ENCODE measurements at places on chromosomes 6 and 20.

DNA sequence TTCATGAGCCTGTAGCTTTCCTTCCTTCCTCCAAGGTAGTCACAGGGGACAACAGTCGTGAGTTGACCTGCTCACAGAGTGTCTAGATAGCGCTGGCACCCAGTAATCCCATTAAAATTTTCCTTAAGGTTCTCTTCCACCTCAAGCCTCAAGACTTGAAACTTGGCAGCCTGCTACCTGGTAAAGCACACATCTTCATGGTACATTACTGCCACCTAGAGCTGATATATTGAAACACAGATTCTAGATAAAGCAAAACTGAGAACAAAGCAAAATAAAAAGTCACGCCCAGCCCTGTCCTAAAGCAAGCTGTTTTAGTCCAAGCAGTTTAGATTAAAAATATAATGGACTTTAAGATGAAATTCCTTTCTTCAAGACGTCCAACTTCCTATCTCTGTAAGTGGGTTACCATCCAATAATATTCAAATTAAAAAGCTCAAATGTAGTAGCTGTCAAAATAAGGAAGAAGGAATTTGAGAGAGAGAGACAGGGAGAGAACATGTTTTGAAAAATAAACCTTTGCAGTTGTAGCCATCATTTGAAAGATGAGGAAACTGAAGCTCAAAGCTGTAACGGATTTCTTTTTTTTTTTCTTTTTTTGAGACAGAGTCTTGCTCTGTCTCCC, 50.7 kb upstream of the CD83 start:
- peak; percentile 67 for DNase-seq

DNA sequence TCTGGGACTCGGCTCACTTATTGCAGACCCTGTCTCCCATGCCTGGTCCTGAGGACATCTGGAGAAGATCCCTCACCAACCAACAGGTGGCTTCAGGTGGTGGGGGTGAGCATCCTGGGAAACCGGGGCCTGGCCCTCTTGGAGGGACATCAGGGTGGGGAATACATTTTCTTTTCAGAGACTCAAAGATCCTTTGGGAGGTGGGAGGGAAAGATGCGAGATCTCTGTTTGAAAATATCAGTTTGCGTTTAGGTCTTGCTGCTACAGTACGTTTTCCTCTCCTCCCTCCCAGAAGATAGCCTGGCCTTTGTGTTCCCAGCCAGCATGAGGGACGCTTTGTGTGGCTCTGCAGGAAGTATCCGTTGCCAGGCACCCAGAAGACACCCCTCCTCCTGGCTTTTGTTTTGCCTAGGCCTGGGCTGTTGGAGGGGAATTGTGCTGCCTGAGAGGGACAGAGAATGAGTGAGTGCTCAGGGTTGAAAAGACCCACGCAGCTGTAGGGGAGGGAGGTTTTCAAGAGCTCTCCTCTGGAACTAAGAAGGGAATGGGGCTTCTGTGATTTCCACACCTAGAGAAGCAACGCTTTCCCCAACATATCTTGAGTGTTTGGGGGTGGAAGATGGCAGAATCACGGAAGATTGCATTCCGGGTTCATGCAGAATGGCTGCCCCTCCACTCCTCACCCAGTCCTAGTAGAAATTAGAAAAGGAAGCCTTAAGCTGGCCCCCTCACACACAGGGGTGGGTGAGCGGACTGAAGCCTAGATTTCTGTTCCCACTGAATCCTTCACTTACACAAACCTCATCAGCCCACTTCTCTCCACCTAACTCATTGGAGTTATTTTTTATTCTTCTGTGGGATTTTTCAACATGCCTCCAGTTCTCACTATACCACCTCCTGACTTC, 22.0 kb upstream of the SLC2A12 start:
- DNase-seq, result no peak

DNA sequence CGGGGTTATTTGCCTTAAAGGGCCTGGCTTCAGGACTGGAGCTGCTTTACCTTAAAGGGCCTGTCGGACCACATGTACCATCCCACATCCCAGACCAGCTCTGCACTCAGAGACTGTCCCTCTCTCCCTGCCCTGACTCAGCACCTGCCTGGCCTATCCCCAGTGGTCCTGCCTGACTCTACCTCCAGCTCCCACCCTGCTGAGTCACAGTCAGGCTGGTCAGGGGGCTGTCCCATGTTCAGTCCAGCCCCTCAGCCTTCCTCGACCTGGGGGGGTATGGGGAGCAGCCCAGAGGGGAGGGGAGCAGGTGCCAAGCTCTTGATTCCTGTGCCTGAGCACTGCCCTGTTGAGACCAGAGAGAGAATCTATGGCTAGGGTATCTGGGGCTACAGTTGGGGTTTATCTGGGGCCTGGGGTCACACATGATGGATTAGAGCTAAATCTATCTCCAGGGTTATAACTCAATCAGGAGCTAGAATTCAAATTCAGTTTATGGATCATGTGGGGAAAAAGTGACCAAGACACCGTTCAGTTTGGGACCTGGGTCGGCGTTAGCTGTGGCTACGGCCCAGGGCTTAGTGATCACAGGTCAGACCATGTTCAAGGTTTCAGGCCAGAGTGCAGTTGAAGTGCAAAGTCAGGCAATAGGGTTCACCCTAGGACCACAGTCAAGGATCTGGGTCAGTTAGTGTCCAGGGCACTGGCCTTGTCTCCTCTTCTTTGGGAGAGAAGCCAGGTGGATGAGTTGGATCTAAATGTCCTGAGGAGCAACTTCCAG, 9.4 kb upstream of the TRIB3 start:
- no peak for DNase-seq

- DNase-seq, result no peak
Observed at GRCh38 chr20:63574829-63575743, 1.0 kb upstream of the HELZ2 start.

GRCh38 chr6:131065824-131066171, 2.8 kb upstream of the EPB41L2 start:
- DNase-seq, result no peak

DNA sequence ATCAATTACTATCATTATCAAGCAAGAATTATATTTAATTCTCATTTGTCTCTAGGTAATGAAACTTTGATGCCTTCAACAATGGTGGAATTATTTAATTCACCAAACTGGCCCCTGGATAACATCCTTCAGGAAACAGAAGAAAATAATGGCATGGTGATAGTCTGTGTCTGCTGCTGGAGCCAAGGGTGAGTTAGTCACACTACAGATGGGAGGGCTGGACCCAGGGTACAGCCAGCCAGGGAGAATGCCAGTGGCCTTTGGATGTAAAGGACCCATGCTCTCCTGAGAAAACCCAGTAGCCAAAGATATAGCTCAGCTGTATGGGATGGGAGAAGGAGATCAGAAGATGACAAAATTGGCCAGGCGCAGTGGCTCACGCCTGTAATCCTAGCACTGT, 60.0 kb upstream of the CNKSR3 start:
- DNase-seq, result no peak

- DNase-seq, result no peak
Observed at GRCh38 chr6:1088492-1089001, 223.4 kb upstream of the FOXQ1 start.

GRCh38 chr20:41051009-41051825, 22.6 kb downstream of the TOP1 start:
- peak; percentile 53 for DNase-seq

Data from inflammatory macrophage (primary cell).